ENCODE measurements at places on chromosomes 11 and 22.

DNA sequence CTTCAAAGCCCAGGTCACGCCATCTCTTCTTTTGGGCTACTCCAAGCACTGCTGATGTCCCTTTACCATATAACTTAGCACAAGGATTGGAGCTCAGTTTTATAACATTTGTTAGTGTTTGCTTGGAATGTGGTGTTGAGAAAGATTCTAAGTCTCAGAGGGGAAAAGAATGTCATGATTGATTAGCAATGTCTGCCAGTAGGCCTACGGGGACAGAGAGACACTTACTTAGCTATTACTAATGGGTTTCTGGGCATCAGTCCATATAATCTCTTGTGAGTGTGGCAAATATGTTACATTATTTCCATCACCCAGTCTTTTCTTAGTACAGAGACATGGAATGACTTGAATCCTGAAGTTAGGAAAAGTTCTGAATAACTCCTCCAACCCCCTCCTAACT is 75.4 kb upstream of the FSHB start:
- DNase-seq: no peak

GRCh38 chr11:128260398-128260797 is 327.0 kb downstream of the ETS1 start:
- DNase-seq: no peak

DNA sequence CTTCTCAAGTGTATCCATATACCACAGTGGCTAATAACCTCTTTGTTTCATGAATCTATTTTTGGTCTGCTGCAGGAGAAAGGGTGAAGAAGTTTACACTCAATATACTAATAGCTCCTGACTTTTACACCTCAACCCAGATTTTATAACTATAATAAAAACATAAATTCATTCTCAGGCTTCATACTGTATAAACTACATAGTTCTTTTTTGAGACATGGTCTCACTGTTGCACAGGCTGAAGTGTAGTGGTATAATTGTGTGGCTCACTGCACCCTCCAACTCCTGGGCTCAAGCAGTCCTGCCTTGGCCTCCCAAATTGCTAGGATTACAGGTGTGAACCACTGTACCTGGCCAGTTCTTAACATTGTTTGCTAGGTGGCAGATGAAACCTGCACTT is 17.8 kb upstream of the CCDC179 start:
- DNase-seq: no peak

- DNase-seq: no peak
Observed at GRCh38 chr11:10564696-10565318, 3.7 kb downstream of the LYVE1 start.

- DNase-seq: no peak
Observed at GRCh38 chr11:132911186-132911585, 621.1 kb downstream of the OPCML start.

DNA sequence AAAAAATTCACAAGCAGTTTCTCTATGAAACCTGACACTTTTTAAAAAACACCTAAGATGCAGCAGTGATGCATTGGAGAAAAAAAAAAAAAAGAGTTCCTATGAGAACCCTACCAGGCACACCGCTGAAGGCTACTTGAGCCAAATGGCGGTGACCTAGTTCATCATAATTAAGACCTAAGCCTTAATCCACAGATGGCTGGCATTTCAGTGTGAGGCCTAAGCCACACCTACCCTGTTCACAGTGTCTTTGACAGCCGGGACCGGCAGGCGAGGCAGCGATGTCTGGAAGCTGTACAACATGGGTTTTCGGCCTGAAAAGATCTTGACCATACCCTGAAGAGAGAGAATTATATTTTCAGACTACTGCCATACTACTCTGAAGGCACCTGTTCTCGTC is 38.0 kb downstream of the CPT1A start:
- DNase-seq: no peak

DNA sequence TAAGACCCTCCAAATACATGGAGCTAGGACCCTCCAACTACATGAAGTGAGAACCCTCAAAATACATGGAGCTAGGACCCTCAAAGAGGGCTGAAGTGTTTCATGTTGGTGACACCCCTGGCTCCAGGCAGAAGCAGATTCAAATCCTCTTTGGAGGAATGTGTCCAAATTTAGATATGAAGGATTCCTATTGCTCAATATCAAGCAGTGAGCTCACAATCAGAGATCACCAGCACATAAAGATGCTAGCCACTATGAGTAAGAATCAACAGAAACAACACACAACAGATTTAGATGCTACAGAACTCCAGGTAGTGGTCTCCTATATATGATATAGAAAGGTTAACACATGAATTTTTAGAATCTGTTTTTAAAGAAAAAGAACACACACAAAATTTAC is 11.2 kb upstream of the RAB3IL1 start:
- DNase-seq: no peak

DNA sequence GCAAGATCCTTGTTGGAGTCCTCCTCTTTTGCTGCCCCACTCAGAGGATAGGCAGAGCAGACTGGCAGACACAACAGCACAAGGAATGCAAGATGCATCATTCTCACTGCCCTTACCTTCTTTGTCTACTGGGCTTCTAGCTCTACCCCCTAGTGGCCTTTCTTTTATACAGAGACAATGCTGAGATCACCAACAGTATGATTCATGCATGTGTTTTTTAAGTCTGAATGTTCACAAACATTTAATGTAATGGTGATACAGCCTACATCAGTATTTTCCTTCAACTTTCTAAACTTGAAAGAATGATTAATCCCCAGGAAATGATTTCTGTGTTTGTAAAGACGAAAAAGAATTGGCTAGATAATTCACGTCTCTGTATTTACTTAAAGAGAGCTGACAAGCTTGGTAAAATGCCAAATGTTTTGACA is at the start of gene MMP10:
Gene MMP10 (minus strand): TSS at position 138 of the 428 bp plus-strand sequence. CDS start 37 bp downstream, at position 101.
- DNase-seq: peak; percentile 40

All from neuronal stem cell (in vitro differentiated cells).